ENCODE measurements at places on chromosomes 3 and 15.

DNA sequence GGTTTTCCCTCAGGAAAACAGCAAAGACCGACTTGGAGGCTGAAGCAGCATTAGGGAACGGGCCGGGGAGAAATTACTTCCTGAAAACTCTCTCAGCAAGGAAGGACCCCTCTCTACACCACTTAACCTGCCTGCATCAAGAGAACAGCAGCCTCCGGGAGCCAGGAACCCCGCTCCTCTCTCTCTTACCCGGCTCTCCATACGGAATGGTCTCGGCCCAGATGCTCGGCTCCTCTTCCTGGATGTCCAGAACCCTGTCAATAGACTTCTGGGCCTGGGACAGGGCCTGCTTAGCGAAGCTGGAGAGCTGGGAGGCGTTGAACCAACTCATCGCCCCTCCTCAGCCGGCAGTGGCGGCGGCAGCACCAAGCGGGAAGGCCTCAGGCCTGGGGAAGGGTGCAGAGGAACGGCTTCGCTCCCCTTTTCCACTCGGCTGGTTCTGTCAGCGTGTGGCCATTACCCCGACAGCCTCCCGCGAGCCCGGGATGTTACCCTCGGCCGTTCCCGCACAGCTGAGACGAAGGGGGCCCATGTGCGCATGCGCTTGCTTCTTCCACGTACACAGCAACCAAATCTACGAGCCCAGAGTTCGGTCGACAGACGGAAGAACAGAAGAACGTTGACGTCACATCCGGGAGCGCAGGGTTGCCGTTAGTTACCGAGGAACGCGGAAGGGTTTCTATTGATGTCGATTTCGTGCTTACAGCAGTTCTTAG, at the start of gene TMF1:
Gene TMF1, minus strand, starts transcription at position 578 of the 716 bp plus-strand sequence. Its CDS starts 247 bp downstream, at position 331.
- DNase-seq, result peak; percentile 49

- DNase-seq, result no peak
Observed at GRCh38 chr3:87161013-87161412, 66.1 kb upstream of the CHMP2B start.

GRCh38 chr3:32208447-32208846, 30.0 kb upstream of the CMTM8 start:
- DNase-seq, result no peak

GRCh38 chr15:29668120-29668602, 154.1 kb downstream of the TJP1 start:
- DNase-seq, result peak; percentile 70

DNA sequence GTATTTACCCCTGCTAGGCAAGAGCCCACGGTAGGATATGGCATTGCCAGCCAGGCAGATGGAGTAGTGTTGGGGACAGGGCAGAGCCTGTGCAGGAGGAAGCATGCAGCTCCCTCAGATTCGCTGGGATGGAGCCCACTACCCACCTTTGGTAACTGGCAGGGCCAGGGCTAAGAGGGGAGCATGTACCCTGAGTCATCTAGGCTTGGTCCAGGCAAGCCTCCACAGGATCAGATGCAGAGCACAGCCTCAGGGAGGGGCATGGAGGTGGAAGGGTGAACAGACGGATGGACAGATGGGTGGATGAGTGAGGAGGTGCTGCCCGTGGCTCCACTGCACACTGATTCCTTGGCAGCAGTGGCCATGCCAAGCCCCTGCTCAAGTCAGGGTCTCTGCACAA, 33.0 kb downstream of the IL20RB start:
- DNase-seq, result no peak

DNA sequence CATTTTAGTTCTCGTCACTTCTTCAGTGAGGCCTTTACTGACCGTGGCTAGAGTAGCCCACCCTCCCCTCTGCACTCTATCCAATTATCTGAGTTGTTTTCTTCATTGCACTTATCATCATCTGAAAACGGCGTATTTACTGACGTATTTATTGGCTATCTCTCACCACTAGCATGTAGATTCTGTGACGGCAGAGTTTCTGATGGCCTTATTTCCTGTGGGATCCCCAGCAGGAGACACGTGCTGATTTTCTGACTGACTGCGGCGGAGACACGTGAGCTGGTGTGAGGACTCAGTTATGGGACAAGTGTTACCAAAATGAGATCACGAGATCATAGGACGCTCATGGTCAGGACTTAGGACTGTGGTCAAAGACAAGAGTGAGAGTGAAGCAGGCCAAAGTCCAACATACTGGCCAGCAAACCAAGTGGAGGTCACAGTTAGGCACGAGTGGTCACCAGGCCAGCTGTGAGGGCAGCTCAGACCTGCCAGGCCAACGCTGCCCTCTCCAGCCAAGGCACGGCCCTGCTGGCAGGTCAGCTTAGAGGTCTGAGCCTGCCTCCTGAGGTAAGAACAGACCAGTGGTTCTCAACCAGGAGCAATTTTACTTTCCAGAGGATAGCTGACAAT, 50.6 kb upstream of the BNIP2 start:
- no peak for DNase-seq

- no peak for DNase-seq
Observed at GRCh38 chr15:57993409-57994145, 71.9 kb downstream of the ALDH1A2 start.

GRCh38 chr15:67137951-67138848, 72.8 kb downstream of the SMAD3 start:
- no peak for DNase-seq

DNA sequence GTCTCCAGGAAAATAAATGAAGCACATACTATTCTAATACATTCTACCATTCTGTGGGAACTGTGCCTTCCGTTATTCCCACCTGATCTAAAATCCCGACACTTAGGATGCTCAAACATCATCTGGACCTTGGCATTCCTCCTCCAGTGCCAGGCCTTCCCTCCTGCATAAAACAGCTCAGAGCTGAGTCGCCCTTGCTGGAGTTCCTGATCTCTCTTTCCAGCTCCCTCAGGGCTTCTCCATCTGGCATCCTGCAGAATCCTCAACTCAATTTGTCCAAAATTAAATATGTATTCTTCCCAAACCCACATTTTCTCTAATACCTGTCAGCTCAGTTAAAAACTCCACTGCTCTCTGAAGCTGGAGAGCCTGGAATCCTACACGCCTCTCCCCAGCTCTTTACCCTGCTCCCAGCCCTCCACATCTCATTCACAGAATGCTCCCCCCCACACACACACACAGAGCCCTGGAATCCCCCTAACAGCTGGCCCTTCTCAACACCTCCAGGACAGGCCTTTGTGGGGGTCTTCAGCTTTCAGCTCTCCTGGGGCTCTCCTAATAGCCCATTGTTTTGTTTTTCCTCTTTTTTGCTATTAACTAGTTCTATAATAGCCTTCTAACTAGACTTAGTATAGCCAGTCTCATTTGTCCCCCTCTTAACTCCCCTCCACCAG, 78.5 kb downstream of the HMG20A start:
- no peak for DNase-seq

DNA sequence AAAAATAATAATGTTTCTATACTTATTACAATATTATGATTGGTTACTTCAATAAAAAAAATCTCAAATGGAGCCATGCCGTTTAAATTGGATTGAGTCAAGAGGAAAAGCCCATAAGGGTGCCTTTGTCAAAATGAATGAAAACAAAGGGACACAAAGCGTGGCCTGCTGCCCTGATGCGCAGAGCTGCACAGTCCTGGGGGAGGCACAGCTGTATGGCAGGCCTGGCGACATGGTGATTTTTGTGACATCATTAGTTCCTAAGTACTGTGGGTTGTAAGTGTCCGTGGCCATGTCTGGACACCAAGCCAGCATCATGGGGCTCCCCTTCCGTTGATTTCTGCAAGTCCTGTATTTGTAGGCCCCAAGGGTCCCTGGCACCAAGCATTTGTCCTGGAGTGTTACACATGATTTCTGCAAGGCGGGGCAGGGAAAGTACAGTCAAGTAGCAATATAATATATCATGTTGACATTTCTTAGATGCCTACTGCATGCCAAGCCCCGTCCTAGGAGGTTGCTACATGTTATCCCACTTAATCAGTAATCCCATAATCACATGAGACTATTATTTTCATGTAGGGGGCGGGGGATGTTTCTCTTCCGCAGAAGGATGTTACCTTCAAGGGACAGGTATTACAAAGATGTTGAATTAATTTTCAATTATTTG, 59.7 kb downstream of the GHSR start:
- no peak for DNase-seq

GRCh38 chr3:151276038-151276686, 2.2 kb downstream of the P2RY14 start:
- DNase-seq, result no peak

- DNase-seq, result no peak
Observed at GRCh38 chr15:91484141-91484540, 369.4 kb upstream of the SLCO3A1 start.

- DNase-seq, result no peak
Observed at GRCh38 chr3:177349384-177349783, 152.1 kb upstream of the TBL1XR1 start.

- DNase-seq, result no peak
Observed at GRCh38 chr3:141955175-141955574, 78.7 kb downstream of the ATP1B3 start.

GRCh38 chr15:77568973-77569728, 63.6 kb downstream of the LINGO1 start:
- DNase-seq, result peak; percentile 90

GRCh38 chr15:51672913-51673857, 8.1 kb upstream of the SCG3 start:
- no peak for DNase-seq

GRCh38 chr3:20022954-20023622, 11.0 kb upstream of the PP2D1 start:
- DNase-seq, result no peak

DNA sequence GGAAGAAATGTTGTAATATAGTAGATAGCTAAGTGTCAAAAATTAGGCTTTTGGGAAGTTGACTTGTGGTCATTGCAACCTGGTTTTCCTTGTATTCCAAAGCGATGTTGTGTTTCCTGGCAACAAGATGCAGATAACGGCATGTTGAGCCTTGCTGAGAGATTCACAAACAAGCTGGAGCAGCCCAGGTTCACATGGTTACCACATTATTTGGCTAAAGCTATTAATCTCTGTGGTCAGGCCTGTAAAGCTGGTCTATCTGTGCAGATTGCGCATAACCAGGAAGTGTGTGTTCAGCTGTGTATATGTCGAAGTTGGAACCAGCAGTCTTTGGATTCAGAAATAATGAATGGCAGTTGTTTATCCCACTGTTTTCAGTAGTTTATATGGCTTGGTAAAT, 6.6 kb downstream of the TIPARP start:
- no peak for DNase-seq

DNA sequence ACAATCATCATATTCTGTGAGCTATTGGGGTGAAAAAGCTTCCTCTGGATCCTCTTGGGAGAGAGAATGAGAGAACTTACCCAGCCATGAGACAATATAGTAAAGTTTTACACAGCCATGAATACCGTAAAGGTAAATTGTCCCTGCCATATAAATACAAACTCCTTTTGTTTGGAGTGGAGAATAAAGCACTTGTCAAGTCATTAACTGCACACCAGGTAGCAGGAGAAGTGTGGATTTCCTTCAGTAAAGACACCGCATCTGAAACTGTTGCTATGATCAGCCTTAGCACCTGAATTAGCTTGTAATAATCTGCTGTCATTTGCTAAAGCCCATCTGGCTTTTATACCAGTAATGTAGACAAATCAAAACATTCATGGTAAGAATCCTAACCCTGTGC, 336.6 kb upstream of the SLCO3A1 start:
- DNase-seq, result no peak

- DNase-seq, result no peak
Observed at GRCh38 chr3:186073641-186074040, 35.2 kb downstream of the ETV5 start.

DNA sequence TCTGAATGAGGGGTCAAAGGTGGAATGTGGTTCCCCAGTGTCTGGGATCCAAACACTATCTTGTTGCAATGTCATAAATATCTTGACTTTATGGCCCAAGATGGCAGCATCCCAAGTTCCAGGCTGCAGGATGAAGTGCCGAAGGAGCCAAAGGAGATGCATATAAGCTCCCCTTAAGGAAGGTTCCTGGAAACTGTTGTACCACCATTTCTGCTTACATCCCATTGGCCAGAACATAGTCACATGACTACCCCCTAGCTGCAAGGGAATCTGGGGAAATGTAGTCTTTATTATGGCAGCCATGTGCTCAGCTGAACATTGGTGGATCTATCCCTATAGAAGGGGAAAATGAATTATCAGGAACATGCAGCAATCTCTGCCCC, 54.3 kb downstream of the BDH1 start:
- DNase-seq, result no peak

GRCh38 chr3:27752926-27753325, 30.8 kb upstream of the EOMES start:
- no peak for DNase-seq

DNA sequence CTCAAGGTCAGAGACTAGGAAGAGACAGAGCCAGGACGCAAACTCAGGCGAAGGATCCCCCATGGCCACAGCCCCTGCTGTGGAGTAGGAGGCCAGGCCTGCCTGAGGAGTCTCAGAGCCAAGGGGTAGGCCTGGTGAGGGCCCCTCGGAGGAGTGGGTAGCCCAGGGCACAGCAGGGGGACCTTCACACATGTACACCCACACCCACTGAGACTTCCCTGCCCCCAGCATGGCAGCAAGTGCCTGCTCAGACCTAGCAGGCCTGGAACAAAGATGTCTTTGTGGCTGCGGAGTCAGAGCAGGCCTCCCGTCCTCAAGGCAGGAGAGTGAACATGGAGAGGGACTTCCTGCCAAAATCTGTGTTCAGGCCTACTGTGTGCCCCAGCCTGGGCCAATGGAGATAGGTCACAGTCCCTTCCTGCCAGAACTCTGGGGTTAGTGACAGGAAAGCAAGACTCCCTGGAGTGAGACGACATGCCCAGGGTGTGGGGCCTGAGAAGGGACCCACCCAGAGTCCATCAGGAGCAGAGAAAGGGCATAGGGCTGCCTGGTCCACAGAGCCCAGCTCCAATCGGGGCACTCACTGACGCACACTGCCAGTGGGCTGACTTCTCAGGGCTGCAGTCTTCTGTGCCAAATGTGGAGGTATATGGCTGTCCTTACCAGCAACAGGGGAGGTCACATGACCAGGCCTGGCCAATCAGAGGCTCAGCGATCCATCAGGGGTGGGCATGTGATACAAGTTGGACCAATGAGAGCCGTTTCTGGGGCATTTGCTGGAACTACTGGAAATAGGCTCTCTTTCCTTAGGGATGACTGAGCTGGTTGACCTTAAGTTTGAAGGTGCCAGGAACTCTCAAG, 2.3 kb downstream of the GRIP2 start:
- no peak for DNase-seq

GRCh38 chr3:122263974-122264588, 61.0 kb upstream of the CSTA start:
- DNase-seq, result no peak

DNA sequence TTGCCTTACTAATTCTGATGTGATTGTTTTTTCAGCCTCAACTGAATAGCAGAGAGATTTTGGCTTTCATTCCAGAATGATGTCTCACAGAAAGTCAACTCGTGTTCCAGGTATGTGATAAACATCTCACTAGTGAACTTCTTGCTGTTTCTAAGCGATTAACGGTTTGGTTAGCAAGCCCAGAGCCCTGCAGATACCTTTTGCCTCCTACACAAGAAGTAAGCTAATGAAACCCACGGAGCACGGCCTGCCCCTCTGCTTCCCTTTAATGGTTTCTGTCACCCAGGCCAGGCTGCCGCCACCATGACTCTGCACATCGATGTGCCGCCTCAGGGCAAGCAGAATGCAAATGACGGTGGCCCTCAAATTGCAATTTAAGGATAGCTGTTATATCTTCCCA, 155.9 kb upstream of the ICE2 start:
- no peak for DNase-seq
